Stimulated activated CD4-positive, alpha-beta T cell treated with anti-CD3 and anti-CD28 coated beads, Interleukin-4, amount 100 ng/mL, for 24 hours (primary cell): ENCODE measurements at places on chromosomes 4 and X.

GRCh38 chr4:55610381-55610780, 18.3 kb upstream of the PDCL2 start:
- no peak for DNase-seq

GRCh38 chr4:165326831-165327210, 648 bp upstream of the MSMO1 start:
- no peak for DNase-seq

DNA sequence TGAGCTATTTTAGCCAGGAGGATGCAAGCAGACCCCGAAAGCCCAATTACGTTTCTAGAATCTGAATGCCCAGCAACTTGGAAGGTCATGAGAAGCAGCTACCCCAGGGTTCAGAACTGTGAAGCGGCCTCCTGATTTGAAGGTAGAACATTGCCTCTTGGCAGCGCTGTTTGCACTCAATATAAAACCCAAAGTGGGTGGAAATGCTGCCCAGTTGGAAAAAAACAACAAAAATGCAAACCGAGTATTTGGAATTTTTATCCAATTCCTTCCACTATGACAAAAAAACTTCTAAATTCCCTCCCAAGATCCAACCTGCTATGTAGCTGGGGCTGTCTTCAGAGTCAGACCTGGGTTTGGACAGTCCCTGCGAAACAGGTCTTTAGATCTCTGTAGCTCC, 103.3 kb upstream of the RBPJ start:
- no peak for DNase-seq

DNA sequence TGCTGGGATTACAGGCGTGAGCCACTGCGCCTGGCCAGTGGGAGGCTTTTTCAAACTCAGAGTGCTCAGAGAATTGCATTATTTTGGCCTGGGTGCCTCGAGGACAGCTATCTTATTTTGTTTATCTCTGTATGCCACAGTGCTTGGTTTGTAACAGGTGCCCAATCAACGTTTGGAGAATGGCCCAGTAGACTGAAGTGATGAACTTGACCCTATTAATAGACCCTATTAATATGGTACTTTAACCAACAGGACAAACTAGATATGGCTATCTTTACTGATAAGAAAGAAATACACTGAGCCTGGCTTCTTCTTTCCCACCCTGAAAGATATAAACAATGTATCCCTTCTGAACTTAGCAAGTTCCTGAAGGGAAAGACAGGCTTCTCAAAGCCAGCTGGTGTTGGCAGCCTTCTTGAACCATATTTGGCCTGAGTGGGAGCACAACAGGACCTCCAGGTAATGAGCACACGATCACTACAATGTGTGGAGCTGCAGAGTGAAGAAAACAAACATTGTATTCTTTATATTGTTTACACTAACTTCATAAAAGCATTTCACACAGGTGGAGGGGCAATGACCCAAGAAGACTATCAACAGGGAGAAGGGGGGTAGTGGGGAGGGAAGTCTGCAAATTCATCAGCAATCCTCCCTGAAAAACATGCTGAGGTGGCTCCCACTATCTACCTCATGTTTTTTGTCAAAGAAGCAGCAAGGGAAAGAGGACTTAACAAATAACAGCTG, 41.7 kb downstream of the PRPS1 start:
- DNase-seq, result no peak

DNA sequence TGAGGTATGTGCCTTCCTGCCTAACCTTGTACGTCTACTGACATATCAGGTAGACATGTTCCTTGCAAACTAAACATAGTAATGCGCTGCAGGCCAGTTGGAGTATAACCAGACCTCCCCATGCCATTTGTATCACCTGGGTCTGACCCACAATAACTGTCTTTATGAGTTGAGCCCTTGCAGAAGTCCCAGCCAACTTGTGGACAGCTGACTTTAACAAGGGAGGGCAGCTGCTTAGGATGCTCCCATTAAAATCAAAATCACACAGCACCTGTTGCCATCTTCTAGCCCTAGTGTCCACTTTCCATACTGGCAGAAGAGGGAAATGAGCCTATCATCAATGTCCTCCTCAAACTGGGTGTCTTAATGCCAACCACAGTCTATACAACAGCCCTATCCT, 41.6 kb downstream of the KANTR start:
- DNase-seq, result no peak

GRCh38 chr4:85869181-85869580, 394.2 kb downstream of the ARHGAP24 start:
- DNase-seq, result no peak

DNA sequence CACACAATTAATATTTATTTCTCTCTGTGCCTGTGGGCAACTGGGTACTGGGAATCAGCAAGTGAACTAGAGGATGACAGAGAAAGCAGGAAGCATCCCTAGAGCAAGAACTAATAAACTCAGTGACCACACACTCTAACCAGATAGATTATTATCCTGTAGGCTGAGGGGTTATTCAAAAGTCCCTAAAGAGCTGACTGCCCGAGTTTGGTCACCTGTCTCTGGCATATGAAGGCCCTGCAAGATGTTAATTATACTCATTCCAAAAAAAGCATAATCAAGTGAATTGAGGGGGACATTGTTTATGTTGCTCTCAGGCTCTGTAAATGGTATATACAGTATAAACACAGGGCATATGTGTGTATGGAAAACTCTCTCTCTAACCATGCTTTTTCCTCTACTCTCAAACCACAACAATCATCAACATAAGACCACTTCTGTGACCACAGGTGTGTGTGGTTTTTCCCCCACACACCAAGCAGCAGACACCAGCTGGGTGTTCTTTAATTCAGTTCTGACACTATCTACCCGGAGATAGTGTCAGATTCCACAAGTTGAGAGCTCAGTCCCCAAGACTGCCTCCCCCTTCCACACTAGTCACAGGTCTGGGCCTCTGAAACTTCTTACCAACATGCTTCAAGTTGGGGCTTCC, 6.2 kb upstream of the HPSE start:
- peak; percentile 36 for DNase-seq

DNA sequence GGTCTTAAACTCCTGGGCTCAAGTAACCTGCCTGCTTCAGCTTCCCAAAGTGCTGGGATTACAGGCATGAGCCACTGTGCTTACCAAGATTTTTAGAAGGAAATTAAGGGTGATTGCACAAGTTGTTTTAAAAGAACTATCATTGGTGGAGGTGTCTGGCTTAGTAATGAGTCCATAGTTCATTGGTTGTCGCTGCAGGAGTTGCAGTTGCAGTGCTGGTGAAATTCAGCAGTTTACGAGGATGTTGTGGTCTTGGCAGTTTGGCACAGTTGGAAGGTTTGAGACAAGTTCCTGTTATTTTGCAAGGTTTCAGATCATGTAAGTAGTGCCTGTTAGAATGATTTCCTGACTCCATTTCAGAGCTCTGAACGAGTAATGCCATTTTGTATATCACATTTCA, 48.1 kb downstream of the RAB40AL start:
- no peak for DNase-seq

DNA sequence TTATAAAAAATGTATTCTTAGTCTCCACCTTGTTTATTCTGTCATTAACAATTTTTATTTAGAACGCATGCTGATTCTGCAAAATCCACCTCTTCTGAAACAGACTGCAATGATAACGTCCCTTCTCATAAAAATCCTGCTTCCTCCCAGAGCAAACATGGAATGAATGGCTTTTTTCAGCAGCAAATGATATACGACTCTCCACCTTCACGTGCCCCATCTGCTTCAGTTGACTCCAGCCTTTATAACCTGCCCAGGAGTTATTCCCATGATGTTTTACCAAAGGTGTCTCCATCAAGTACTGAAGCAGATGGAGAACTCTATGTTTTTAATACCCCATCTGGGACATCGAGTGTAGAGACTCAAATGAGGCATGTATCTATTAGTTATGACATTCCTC, 75.6 kb upstream of the SMARCA5 start:
- DNase-seq, result no peak

DNA sequence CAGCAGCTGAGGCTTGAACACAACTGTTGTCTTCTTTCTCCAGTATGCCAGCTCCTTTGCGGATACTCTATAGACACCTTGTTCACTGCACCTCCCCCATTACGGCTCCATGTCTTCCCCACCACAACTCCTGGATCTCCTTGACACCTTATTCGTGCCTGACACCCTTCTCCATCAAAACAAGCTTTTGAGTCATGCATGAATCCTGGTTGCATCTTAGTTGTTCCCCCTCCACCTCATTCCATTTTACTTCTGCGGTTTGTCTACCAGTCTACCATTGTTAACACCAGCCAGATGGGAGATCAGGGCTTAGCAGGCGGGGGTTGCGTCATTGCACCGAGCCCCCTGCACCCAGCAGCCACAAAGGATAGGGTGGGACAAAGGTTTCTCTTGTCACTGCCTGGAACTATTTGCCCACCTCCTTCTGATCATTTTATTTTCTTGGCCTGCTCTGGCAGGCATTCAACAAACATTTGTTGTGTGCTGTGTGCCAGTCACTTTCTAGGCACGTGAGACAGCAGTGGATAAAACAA, 2.0 kb upstream of the CDK16 start:
- DNase-seq, result no peak

DNA sequence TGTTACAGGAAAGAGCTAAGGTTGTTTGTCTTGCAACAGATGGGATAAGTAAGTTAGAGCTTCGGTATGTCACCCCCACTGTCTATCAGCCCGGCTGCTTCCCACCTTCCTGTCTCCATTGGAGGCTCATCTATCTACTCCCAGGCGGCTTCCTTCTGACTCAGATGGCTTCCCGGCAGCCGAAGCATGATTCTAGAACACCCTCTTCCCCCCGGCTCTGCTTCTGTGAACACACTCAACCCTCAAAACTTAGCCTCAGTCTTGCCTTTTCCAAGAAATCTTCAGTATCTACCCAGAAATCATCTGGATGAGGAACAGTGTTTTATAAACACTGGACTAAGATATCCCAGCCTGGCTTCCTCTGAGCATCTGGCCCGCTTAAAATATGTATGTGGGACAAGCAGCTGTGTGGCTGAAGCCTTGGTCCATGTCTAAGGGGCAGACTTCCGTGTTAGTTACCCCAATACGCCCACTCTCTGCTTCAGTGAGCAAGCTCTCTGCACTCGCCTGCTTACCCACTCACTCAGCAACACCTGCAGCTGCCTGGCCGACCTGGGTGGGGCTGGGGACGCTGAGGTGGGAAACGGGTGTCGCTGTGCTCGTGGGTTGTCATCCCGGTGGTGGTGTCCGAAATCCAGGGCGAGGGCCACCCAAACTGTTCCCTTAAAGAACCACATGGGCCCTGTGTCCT, 12.0 kb upstream of the SLC2A9 start:
- no peak for DNase-seq

GRCh38 chr4:137659431-137659830, 127.1 kb upstream of the PCDH18 start:
- no peak for DNase-seq

DNA sequence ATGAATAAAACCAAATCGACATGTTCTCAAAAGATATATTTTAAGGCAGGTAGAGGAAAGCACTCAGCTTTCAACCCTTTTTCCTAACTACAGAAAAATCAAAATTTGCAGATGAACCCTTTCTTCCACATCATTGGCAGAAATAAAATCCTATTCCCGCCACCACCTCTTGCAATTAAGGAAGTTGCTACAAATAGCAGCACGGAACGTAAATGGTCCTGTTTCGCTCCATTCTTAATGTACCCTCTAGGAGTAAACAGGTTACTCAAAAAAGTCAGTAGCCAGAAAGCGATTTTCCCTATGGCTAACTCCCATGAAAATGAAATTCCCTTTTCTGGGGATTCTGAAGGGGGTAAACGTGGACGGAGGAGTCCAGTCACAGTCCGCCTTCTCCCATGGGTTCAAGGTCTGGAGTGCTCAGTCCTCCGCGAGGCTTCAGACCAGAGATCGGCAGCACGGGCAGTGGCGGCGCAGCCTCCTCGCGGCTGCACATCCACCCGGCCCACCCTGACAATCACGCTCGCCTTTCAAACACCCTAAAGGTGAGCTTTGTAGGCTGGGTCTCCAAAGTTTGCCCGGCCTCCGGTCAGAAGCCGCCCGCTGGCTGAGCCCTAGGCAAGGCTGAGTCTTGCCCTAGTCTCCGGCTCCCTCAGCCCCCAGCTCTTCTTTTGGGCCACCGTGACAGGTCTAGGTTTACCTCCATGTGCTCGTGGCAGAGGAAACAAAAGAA, 1.8 kb downstream of the ATP11C start:
- DNase-seq, result peak; percentile 4

- DNase-seq, result no peak
These were observed 114.0 kb downstream of the CLCN5 start for GRCh38 chrX:50036426-50036825.

DNA sequence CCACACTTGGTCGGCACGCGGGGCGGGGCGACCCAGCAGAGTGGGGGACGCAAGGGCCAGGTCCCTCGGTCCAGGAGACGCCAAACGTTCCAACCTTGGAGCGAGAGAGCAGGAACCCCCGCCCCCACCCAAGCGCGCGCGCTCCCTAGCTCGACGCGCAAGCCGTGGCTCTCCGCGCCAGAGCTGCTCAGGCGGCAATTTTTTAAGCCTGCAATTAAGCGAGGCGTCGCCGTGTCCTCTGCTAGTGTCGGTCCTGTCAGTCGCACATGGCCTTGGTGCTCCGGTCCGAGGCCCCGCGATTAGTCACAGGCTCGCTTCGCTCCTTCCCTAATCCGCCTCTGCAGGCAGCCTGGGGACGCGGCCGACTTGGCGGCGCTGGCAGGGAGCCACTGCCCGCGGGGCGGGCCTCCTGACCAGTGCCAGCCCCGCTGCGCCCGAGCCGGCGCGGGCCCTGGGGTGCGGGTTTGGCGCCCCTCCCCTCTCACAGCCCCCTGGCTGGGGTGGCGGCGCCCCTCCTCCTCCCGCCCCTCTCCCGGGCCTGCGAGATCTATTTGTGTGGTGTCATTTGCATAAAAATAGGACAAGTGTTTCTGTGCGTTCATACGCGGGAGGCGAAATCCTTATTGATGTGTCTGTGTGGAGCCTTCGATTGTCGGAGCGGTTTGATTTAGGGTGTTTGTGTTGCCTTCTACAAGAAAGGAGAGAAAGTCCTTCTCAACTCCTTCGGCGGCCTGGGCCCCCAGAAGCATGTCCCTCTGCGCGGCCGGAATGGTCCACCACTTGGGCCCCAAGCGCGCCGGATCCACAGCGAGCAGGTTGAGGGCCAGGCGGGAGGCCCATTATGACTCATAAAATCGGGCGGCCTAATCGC, 9.8 kb upstream of the BCOR start:
- DNase-seq, result no peak

DNA sequence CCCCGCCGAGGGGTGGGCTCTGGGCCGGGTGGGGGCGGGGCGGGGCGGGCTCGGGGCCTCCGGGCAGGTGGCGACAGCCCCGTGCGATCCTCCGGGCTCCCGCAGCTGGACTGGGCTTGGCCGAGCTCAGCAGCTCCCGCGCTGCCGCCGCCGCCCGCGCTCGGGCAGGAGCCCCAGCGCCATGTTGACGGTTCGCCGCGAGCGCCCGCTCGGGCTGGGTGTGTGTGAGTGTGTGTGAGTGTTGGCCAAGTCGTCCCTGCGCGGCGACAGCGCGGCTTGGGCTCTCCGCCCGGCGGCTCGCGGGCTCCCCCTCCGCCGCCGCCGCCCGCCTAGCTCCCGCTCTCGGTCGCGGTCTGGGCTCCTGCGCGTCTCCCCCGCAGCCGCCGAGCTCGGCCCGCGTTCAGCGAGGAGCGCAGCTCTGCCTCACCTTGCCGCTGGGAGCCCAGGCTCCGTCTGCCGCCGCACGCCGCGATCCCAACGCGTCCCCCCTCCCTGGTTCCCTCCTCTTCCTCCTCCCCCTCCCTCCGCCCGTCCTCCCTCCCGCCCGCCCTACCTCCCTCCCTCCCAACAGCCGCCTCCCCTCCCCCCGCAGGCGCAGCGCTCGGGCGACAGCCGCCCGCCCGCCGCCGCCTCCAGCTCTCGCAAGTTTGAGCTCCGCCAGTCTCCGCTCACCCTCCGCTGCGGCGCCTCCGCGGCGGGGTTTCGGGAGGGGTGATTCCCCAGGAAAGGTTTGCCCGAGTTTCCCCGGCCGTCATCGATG, at the start of gene BCOR:
Gene BCOR, minus strand, starts transcription at position 455 of the 760 bp plus-strand sequence. CDS start 20,029 bp downstream, outside the sequence.
- peak; percentile 67 for DNase-seq

GRCh38 chr4:158538176-158538575, 16.5 kb downstream of the RXFP1 start:
- no peak for DNase-seq
